Frontal cortex (tissue), 4 donors: ENCODE measurements at places on chromosomes 7 and 10. TPM values are rescaled to one million over a fixed set of nuclear protein-coding genes. Genes with fewer than 3 reads are reported as not detected.

DNA sequence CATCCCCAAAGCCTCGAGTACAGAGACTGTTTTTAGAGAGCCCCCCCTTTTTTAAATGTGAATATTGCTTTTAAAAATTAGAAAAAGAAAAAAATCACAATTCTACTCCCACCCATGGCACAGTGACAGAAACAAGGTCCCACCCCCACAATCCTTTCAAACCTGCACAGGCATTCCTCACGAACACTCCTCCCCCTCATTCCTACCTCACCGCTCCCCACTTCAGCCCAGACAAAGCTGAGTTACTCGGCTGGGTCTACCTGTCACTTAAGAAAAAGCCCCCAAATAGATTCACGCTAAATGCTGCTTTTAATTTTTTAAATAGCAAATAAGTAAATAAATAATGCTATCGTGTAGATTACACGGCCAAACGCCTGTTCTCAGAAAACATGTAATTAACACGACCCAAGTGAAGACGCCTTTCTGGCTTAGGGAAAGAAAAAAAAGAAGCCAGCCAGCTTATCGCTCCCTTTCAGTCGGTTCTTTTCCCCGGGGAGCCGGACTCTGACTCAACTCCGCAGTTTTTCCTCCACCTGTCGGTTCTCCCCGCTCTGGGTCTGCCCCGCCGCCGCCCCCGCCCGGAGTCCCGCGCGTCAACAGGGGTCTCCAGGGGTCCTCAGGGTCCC is 739 bp downstream of the MPP7 start:
- peak; percentile 39 for DNase-seq

Gene IKZF1
- 1.2 TPM for total RNA-seq

- no peak for DNase-seq
Observed at GRCh38 chr7:112213735-112214134, 7.2 kb downstream of the ZNF277 start.

DNA sequence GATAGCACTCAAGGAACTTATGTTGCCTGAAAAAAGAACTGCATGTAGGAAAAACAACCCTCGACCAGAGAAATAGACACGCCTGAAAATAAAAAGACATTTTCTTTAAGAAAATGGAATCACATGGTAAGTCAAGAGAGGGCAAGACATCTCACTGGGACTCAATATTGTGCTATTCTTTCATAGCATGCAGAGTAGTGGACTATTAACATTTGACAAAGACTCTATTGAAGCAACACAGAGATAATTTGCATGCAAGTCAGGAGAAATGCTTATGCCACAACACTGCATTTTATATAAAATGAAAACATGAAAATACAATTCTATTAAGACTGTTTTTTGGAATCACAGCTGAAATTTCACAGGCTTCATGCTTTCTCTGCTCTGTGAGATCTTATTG is 77.9 kb upstream of the RHOBTB1 start:
- no peak for DNase-seq

GRCh38 chr10:22617516-22617915 is 96.9 kb downstream of the PIP4K2A start:
- no peak for DNase-seq

Gene CACNB2
- total RNA-seq: 10.6 TPM

Gene OR2A12
- total RNA-seq: not detected

Gene TCTN3
- 16.3 TPM for total RNA-seq

Gene AGAP6
- 3.7 TPM for total RNA-seq

GRCh38 chr10:129707406-129708388 is 240.7 kb downstream of the MGMT start:
- peak; percentile 23 for DNase-seq

Gene CLDN4
- total RNA-seq: not detected

GRCh38 chr7:112546723-112547513 is 66.1 kb downstream of the LSMEM1 start:
- DNase-seq: no peak

GRCh38 chr10:7988989-7989388 is 65.5 kb upstream of the GATA3 start:
- no peak for DNase-seq

- DNase-seq: no peak
Observed at GRCh38 chr10:81603106-81603620, 271.8 kb upstream of the NRG3 start.

Gene ICA1
- total RNA-seq: 42.4 TPM

DNA sequence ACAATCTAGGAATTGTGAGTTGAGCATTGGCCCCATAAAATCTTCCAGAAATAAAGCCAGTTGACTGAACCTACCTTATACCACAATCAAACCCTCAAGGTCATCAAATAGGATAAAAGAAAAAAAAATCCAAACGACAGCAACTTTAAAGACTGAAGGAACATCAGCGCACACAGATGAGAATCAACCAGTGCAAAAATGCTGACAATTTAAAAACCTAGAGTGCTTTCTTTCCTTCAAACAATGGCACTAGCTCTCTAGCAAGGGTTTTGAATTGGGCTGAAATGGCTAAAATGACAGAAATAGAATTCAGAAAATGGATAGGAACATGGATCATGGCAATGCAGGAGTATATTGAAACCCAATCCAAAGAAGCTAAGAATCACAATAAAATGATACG is 16.1 kb upstream of the POT1 start:
- DNase-seq: no peak

Gene ITGB8
- 66.9 TPM for total RNA-seq

Gene SLC13A1
- total RNA-seq: not detected

GRCh38 chr10:84590327-84591193 is 262.2 kb downstream of the CCSER2 start:
- DNase-seq: no peak

- DNase-seq: no peak
Observed at GRCh38 chr10:89346405-89347254, 18.8 kb downstream of the IFIT3 start.

- no peak for DNase-seq
Observed at GRCh38 chr10:69568472-69569395, 4.5 kb downstream of the NEUROG3 start.

GRCh38 chr10:86941991-86942421 is 15.4 kb downstream of the MMRN2 start:
- DNase-seq: no peak

GRCh38 chr7:6169805-6170520 is 102.5 kb downstream of the CYTH3 start:
- DNase-seq: no peak

Gene SLC18A3
- total RNA-seq: under 0.01 TPM

DNA sequence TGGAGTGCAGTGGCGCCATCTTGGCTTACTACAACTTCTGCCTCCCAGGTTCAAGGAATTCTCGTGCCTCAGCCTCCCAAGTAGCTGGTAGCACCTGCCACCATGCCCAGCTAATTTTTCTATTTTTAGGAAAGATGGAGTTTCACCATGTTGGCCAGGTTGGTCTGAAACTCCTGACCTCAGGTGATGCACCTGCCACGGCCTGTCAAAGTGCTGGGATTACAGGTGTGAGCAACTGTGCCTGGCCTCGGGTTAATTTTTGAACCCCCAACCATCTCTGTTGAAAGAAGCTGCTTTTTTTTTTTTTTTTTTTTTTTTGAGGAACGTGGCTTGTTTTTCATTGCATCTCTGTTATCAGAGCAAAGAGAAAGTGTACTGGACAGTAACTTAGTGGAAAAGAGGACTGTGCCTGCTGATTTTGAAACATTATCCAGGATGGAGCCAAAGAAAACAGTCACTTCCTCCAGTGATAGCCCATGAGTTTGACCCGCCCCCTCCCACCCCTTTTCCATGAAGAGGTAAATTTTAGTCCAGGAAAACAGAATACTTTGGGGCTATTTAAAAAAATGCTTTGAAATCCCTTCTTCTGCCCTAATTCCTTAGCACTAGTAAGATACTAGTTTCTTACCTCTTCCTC is 38.3 kb downstream of the WBP1L start:
- DNase-seq: no peak

Gene SPDYE11
- under 0.01 TPM for total RNA-seq

Gene IFIT1B
- 0.41 TPM for total RNA-seq

- DNase-seq: no peak
Observed at GRCh38 chr7:125568799-125569198, 639.2 kb upstream of the POT1 start.

DNA sequence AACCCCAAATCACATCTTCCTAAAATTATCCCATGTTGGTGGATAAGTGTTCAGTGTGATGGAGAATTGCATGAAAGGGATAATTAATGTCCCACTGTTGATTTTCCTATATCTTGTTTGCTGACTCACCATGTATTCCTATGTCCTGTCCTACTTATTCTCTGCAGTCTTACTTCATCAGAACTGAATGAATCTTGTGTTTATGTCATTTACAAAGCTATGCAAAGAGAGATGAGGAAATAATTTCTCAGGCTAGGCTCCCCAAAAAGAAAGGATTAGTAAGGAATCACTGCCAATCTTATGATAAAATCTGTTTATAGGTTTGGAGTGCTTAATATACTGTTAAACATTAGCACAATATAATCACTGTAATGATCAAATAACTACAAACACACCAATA is 360.8 kb downstream of the CRPPA start:
- DNase-seq: no peak

Gene ENO4
- 1.2 TPM for total RNA-seq

DNA sequence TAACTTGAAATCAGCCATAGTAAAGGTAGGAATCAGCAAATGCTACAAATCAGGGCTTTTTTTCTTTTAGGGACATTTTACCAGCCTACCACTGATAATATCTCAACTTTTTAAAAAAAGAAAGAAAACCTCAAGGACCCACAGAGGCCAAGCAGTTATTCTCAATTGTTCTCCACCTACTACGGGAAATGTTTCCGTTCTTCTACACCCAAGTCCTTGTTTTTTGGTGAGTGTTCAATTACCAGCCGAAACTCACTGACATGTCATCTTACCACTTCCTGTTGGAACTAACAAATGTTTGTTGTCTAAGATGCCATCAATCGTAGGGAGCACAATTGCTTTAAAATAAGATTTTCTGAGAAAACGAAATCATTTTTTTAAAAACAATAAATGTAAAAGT is 50.2 kb upstream of the CDK1 start:
- DNase-seq: no peak

Gene RAPGEF5
- total RNA-seq: 90.9 TPM

DNA sequence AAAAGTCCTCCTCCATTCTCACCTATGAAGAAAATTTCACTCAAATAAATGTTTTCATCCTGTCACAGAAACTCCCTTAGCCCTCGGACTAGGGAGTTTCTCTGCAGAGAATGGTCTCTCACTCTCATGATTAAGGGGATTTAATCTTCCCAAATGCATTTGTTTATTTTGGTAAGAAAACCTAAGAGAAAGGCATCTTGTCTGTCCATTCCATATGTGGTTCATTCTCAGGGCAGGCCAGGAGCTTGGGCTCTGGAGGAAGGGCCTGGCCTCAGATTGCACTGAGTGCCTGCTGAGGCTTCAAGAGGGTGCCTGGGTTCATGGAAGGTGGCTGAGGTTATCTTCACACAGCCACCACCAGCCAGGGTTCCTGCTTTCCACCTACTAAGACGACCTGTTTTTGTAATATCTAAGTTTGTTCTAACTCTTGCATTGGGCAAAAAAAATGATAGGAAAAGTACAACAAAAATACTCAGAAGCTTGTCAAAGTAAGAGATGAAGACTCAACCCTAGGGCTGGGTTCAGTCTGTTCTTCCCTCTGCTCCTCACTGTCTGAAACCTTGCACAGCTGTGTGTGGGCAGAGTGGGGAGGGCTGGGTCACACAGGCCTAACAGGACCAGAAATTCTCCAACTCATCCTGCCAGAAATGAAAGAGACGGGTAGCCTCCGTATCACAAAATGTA is 186.7 kb downstream of the CXCL12 start:
- DNase-seq: no peak

Gene BLVRA
- 16.3 TPM for total RNA-seq

Gene KLF14
- total RNA-seq: not detected

GRCh38 chr7:90530263-90530662 is 60.8 kb downstream of the PTTG1IP2 start:
- DNase-seq: no peak

DNA sequence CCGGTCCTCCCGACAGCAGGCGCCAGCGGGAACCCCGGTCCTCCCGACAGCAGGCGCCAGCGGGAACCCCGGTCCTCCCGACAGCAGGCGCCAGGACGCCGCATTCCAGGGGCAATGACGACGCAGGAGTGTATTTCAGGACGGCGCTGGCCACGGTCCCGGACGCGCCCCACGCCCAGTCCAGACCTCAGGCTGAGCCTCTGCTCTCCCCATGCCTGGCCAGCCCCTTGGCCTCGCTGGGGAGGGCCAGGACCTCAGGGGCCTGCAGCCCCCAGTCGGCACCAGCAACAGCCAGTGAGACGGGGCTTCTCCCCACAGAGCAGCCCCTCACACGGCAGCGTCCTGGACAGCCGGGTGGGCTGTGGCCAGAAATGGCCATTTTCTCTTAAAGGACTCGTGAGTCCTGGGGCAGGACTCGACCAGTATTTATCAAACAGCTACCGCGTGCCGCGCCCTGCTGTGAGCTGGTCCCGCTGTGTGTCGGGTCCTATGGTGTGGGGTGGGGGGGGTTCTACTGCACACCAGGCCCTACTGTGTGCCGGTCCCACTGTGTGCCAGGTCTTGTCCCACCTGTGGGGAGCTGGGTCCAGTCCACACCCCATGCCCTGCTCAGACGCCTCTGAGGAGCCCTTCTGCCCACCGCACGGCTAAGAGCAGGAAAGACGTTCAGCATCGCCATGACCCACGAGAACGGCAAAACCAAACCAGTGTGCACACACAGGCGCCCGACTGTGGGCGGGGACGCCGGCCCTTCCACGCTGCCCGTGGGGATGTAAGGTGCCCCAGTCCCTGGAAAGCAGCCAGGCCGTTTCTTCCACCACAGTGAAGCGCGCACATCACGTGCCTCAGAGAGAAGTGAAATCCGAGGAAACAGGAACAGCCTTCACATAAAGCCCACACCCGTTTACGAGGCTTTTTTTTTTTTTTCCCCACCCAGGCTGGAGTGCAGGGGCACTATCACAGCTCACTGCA is 33.3 kb downstream of the GET4 start:
- no peak for DNase-seq

- DNase-seq: no peak
Observed at GRCh38 chr7:128231677-128232076, 9.4 kb upstream of the LEP start.

- no peak for DNase-seq
Observed at GRCh38 chr7:42693722-42694121, 218.1 kb downstream of the C7orf25 start.

GRCh38 chr10:94571528-94571927 is 25.9 kb downstream of the HELLS start:
- DNase-seq: no peak

Gene STEAP4
- 0.41 TPM for total RNA-seq

DNA sequence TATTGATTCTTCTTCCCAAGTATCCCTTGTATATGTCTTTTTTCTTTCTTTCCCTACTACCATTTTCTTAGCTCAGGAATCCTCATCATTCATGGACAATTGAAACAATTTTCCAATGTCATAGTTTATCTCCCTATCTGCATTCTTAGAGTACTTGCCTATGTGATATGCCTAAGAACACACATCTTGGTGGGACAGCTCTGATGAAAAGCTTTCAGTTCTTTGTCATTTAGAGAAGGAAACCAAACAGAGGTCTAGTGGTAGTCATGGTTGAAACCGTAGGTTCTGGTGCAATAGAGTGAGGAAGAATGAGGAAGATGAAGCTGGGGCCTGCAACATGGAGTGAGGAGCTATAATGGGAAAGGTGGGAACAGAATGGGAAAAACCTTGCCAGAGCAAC is 28.2 kb downstream of the TDRD1 start:
- DNase-seq: no peak

GRCh38 chr10:102781090-102781920 is 37.6 kb downstream of the WBP1L start:
- DNase-seq: no peak

- no peak for DNase-seq
Observed at GRCh38 chr10:62049624-62050345, 148.3 kb downstream of the ARID5B start.

GRCh38 chr7:8160779-8161345 is 101.1 kb downstream of the ICA1 start:
- no peak for DNase-seq

Gene NAT16
- 0.82 TPM for total RNA-seq
